AG04449 (cell line): ENCODE measurements at places on chromosomes 11 and 22.

DNA sequence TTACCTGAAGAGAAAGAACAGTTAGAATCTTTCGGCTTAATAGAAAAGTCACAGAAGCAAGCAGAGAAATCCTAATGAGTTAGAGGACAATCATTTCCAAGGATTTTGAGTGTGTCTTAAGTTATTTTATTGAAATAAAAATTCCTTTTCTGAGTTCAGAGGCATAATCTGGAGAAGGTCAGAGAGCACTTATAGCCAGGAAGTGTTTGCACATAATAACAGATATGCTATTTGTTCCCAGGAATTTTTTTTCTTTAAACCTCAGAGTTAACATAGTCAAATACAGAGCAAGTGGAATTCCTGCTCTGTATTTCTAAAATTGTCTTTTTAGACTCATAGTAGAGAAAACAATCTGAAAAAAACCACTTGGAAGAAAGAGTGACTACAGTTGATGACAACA is 74.3 kb downstream of the SNX19 start:
- no peak for DNase-seq

DNA sequence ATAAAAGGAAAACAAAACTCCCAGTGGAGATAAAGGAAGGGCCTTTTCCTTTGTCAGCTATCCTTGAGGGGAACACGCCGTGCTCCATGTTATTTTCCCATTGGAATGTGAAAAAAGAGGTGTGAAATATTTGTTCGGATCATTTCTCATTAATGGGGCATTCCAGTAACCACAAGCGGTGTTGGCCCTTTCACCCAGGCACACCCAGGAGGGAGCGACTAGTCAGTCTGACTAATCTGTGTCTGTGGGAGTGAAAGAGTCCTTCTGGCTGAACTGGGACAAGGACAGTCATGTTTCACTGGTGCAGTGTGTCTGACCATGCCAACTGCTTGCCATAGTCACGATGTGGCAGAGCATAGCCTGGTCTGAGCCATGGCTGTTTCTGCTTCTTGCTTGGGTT is 13.0 kb upstream of the MYEOV start:
- peak; percentile 66 for DNase-seq

DNA sequence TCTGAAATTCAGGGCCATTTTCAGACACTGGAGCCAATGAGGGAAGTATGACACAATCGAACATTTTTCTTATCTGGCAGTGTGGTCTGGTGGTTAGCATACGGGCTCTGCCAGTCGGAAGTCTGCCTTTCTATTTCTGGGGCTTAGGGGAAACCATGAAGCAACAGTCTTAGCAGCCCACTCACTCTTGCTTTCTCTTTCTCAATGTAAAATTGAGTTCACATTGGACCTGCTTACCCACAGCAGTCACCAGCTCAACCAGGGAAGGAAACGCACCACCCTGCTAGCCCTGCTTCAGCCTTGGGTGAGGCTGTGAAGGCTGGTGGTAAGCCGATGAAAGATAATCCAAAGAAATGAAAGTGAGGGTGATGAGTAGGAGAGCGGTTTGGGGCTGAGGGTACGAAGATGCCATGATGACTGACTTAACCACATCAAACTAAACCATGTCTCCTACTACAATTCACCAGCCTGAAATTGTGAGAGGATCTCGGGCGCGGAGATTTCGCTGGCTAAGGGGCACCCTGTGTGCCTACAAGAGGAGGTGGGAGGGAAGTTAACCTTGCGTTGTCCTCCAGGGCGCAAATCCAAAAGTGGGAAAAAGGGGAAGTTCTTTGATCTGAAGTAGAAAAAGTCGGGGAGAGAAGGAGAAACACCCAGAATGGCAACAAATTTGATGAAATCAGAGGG is 2.0 kb upstream of the LMO2 start:
- no peak for DNase-seq

DNA sequence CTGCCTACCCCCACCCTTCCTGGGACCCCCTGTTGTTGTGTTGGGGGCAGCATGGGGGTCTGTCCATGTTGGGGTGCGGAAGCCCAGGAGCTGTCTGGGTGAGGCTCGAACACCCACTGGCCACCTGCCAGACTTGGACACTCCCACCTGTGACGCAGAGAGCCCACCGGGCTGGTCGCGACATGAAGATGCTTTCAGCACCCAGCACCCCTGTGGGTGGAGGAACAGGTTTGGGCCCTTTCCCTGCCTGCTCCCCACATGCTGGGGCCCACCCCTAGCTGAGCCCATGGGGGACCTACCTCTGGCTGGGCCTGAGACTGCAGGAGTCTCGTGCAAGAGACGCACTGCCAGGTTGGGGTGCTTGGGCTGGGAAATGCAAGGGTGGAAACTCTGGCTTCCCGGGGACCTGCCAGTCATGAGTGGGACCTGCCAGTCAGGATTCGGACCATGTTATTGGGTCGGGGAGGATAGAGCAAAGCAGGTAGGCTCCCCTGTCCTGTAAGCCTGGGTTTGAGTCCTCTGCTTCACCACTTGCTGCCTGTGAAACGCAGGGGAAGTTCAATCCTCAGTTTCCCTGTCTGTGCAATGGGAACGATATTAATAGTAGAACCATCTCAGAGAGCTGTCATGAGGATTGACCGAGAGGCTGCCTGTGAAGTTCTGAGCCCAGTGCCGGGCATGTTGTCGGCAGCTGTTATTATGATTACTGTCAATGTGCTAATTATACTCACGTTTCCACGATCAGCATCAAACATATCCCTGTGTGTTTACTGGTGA is 24.1 kb downstream of the KIAA1671 start:
- no peak for DNase-seq

- no peak for DNase-seq
Measured at GRCh38 chr22:32473388-32473952, 1.1 kb upstream of the FBXO7 start.

GRCh38 chr11:6194065-6194581 is 4.9 kb upstream of the OR52W1 start:
- DNase-seq = no peak

DNA sequence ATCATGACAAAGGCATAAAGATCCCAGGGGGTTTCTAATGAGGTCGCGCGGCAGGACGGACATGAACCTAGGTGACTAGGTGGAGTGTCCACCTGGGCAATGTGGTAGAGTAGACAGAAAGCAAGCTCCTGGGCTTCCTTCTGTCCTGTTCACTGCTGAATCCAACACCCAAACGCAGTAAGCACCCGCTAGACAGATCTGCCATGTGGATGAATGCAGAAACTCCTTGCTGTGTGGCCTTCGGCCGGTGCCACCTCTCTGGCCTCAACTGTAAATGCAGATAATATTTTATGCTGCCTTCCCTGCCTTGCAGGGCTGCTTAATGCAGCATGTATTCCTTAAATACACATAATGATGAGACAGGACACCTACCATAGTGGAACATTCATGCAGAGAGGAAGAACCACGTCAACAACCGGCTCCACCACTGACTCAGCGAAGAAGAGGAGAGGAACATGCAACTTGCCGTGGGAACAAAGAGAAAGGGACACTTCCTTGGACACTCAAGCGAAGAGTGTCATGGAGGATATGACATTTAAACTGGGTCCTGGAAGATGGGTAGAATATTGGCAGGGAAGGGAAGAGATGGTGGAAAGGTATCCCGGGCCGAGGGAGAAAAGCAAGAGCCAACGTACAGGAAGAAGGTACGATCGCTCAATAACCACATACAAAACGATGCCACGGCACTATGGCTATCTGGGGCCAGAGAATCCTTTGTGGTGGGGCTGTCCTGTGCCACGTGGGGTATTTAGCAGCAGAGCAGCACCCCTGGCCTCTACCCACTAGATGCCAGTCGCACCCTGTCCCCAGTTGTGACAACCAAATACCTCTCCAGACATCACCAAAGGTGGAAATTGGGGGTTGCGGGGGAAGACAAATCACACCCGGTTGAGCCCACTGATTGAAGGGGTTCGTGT is 30.8 kb downstream of the MYH9 start:
- DNase-seq = no peak

DNA sequence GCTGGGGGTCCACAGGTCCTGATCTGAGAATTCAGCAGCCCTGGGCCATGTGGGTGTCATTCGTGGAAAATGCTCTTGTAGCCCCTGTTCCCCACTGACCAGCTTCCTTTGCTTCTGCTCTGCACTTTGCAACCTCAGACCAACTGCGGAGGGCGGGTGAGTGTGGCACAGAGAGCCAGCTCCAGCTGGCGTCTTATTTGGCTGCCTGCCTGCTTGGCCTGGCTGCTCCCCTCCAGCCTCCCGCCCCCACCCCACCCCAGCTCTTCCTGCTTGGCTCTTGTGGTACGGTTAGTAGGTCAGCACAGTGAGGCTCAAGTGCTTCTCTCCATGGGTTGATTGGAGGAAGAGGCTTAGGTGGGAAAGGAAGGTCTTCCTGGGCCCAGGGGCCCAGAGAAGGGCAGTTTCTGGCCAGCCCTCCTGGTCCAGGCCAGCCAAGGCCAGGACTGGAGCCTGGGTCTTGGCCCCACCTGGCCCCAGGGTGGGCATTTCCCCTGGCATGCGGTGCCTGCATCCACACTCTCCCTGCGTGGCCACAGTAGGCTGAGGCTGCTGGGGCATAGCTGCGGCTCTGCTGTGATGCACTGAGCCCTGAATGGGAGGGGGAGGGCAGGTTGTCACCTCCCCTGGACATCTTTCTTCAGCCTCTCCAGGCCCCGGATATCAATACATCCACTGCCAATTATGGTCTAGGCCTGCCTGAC is 26.5 kb downstream of the MYO7A start:
- no peak for DNase-seq

GRCh38 chr11:6674219-6674597 is 8.9 kb downstream of the MRPL17 start:
- no peak for DNase-seq

- DNase-seq = no peak
Measured at GRCh38 chr11:84136926-84137325, 850.8 kb upstream of the CCDC90B start.

DNA sequence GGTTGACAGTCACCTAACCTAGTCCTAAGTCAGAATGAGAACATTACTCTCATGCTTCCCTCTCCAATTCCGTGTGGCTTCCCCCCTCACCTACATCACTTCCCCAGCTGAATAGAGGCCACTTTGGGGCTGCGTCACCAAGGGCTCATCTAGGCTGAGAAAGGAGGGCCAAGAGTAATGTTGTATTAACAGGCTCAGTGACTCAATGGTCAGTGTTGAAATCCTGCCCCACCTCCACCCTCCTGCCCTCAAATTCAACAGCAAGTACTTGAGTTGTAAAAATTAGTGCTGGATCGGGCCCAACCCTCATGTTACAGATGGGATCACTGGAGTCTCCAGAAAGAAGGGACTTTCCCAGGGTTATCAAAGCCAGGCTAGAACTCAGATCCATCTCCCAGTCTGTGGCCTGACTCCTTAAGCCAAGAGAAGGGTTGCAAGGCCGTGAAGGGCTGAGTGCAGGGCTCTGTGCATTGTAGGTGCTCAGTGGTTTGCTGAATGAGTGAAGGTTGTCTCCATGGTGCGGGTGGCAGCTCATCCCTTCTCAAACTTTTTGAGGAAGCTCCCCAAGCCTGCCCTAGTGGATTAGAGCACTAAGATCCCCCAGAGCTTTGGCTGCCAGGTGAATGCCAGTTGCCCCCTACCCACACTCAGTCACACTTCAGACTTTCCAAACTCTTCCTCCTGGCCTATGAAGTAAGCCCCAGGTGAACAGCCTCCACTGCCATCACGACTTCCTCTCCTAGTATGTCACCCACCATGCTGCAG is 3.2 kb downstream of the DGAT2 start:
- DNase-seq = no peak

- no peak for DNase-seq
Measured at GRCh38 chr22:32204856-32205722, at the start of gene RFPL2. TSS of gene RFPL2 (minus strand) at chr22:32205073. CDS start at chr22:32202451, 2,622 bp downstream.

GRCh38 chr22:22226448-22227187 is 18.0 kb upstream of the VPREB1 start:
- DNase-seq = no peak

GRCh38 chr22:46593211-46593681 is 26.9 kb upstream of the GRAMD4 start:
- DNase-seq = no peak

GRCh38 chr11:772429-773390 is 4.6 kb downstream of the GATD1 start:
- no peak for DNase-seq

GRCh38 chr11:75591966-75592365 is 29.9 kb downstream of the SERPINH1 start:
- no peak for DNase-seq

GRCh38 chr22:27885977-27886842 is 32.8 kb downstream of the PITPNB start:
- DNase-seq = peak; percentile 59

- DNase-seq = no peak
Measured at GRCh38 chr11:119011476-119012053, 6.6 kb downstream of the RPS25 start.

DNA sequence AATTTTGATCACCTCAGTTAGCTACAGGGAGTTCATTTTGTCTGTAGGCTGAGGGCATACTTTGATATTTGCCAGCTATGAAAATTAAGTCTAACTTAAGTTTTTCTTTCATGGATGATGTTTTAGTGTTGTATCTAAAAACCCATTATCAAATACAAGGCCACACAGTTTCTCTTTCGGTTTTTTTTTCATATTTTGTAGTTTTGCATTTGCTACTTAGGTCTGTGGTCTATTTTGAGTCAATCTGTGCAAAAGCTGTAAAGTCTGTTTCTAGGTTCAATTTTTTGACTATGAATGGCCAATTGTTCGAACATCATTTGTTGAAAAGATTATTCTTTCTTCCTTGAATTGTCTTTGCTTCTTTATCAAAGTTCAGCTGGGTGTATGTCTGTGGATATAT is 895.6 kb upstream of the ANO3 start:
- DNase-seq = no peak

DNA sequence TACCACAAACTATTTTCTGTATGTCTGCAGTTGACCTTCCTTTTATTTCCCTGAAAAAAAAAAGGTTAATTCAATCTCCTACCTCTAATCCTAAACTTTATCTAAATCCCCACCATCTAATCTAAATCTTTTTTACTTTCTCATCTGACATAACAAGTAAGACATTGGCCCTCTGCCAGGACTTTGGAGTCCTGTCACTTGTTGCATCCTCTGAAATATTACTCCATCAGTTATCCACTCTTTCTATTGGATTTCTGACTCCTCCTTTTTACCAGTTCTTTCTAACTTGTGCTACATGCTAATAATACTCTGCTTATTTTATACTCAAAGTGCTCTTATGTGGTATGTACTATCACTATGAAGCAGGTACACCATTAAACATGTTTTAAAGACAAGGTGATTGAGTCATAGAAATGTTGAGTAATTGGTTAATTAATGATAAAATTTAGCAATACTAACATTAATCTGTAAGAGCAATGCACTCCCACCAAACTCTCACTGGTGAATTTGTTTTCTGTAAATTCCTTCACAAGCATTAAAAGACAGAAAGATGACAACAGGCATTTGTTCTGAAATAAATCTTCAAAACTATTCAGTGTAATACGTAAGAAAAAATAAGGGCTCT is 914.2 kb upstream of the RAG2 start:
- DNase-seq = no peak

- no peak for DNase-seq
Measured at GRCh38 chr11:117830072-117830471, 5.5 kb upstream of the FXYD2 start.

- DNase-seq = no peak
Measured at GRCh38 chr11:44852159-44852747, 98.4 kb downstream of the TP53I11 start.

GRCh38 chr11:64234647-64235379 is 429 bp downstream of the VEGFB start:
- no peak for DNase-seq

GRCh38 chr22:31947296-31947695 is 3.0 kb downstream of the YWHAH start:
- no peak for DNase-seq
